Glomerular endothelial cell (primary cell): ENCODE measurements at places on chromosomes 16 and 17.

DNA sequence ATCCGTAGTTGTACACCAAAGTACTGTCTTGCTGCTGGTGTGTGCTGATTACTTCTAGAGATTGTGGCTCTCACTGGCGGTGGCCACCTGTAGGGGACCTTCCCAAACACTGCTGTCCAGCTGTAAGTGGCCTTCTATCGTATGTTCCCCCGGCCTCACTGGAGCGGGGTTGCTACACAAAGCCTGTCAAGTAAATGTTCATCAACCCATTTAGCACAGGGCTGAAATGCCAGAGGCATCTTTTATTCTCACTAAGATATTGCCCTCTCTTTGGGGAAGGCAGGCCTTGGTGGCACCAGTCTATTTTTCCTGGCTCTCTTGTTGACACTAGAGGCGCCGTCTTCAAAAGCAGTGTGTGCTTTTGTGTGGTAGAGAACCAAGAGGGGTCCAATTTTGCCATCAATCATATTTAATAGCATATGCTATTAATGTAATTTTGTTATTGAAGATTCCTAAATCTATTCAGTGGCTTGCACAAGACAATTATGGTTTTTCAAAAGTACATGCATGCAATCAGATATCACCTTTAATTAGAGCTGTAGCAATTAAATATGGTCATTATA is 514.4 kb upstream of the SALL1 start:
- no peak for DNase-seq

GRCh38 chr16:6852643-6853225 is 479.9 kb upstream of the RBFOX1 start:
- DNase-seq = no peak

DNA sequence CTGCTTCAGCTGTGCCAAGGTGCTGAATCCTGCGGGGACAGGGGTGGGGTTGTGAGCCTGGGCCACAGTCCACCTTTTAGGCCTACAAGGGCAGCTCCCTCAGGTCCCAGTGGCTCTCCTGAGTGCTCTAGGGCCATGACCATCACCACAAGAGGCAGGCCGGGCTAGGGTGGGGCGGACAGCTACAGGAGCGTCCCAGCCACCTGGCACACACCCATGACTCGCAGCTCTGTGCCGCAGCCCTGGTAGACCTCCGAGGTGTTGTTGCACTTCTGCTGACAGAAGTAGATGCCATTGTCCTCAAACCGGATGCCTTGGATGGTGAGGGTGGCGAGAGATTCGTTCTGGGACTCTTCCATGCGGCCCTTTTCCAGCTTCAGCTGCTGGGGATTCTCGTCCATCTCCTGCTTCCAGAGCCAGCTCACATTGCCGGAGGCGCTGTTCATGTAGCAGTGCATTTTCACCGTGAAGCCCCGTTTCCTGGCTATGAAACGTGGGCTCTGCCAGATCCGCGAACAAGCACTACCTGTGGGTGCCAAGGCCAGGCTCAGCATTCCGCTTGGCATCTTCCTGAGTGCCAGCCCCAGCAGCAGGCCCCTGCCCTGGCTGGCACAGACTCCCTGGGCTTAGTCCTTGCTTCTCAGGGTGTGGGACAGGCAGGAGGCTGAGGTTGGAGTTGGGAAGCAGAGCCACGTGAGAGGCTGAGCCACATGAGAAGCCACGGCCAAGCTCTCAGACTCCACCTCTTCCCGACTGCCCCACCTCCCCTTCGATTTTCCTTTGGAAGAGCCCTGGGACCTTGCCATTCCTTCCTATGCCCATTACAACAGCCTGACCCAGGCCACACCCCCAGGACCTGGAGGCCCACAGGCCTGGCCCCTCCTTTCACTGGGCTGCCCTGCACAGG is 2.0 kb downstream of the CD79B start:
- no peak for DNase-seq

- DNase-seq = no peak
Observed at GRCh38 chr16:1173788-1174451, 21.0 kb downstream of the CACNA1H start.

DNA sequence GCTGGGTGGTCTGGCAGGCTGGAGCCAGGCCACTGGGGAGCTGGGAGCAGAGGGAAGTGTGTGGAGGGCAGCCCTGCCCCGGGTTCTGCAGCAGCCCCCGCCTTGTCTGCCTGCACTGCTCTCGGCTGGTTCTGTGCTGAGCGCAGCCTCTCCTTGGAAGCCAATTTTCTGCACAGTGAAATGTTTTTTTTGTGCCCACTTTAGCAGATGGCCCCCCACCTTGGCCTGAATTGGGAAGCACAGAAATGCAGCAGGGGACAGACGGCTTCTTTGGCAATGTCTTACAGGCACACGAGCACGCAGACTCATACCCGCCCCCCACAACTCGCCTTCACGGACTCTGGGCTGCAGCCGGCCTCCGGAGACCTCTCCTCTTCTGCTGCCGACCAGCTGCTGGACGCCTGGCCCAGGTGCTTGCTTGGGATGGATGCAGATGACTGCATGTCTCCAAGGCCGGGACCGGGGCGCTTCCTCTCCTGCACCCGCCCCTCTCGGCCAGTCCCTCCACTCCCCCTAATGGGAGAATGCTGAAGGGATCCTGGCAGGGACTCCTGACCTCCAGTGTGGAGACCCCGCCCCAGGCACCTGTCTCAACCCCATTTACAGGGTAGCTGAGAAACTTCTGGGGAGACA is 14.8 kb downstream of the NPTX1 start:
- no peak for DNase-seq

DNA sequence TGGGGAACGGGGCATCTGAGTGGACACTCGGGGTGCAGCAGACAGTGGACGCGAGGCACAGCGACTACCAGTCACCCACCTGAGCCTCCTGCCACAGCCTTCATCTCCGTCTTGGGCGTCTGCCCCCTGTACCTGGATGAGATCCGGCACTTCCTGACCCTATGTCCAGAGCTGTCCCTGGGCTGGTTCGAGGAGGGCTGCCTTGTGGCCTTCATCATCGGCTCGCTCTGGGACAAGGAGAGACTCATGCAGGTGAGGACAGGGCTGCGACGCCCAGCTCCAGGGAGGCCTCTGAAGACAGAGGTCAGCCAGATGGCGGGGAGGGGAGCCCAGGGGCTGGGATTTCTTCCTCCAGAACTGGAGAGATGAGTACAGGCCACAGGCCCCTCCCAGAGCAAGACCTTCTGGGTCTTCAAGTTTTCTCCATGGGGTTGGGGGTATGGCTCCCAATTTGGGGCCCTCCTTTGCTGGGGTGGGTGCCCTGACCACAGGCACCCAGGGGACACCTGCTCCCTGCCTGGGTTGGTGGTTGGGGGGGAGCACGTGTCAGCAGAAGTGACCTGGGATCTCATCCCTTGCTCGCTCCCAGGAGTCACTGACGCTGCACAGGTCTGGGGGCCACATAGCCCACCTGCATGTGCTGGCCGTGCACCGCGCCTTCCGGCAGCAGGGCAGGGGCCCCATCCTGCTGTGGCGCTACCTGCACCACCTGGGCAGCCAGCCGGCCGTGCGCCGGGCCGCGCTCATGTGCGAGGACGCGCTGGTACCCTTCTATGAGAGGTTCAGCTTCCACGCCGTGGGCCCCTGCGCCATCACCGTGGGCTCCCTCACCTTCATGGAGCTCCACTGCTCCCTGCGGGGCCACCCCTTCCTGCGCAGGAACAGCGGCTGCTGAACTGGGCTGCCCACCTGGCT is 1.9 kb downstream of the AANAT start:
- no peak for DNase-seq

DNA sequence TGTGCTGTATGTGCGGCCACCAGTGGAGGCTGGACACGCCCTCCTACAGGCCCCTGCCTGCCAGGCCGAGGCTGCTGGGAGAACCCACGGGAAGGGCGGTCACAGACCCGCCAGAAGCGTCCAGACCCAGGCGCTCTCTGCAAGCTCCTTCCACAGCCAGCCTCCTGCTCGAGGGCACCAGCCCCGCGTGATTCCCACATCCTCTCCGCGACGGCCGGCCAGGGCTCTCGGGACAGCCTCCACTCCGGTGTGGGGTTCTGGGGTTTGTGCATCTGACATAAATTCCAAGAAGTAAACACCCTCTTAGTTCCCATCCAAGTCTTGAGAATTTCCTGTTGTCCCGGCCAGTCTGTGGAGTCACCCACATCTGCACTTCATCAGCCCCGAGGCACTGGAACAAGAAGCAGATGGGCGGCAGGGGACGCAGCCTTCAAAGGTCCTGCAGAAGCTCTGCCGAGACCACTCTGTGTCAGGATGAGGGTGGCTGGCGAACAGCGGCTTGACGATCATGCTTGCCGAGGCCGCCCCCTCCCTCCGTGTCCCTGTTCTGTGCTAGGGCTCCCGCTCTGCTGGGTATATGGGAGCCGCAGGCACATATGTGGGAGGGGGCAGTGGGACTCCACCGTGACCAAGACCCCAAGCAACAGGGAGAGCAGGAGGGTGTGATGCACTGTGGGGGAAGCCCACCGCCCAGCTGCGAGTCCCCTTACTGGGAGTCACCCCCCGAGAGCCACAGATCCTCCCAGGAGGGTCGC is 2.4 kb upstream of the TMEM204 start:
- DNase-seq = no peak

- no peak for DNase-seq
Observed at GRCh38 chr16:59242556-59242955, 508.4 kb upstream of the GOT2 start.

DNA sequence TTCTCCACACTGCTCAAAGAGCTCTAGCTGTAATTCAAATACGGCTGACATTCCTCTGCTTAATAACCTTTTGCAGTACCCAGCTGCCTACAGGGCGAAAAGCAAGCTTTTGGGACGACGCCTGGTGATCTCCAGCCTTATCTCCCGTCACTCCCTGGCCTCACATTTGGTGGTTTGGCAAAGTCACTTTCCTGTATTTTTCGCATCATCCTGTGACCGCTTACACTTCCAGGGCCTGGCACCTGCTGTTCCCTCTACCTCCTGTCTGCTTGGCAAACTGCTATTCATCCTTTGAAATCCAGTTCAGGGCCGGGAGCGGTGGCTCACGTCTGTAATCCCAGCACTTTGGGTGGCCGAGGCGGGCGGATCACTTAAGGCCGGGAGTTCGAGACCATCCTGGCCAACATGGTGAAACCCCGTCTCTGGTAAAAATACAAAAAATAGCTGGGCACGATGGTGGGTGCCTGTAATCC is 2.7 kb upstream of the BHLHA9 start:
- DNase-seq = no peak

- no peak for DNase-seq
Observed at GRCh38 chr17:62704381-62704971, 77.0 kb downstream of the MRC2 start.

DNA sequence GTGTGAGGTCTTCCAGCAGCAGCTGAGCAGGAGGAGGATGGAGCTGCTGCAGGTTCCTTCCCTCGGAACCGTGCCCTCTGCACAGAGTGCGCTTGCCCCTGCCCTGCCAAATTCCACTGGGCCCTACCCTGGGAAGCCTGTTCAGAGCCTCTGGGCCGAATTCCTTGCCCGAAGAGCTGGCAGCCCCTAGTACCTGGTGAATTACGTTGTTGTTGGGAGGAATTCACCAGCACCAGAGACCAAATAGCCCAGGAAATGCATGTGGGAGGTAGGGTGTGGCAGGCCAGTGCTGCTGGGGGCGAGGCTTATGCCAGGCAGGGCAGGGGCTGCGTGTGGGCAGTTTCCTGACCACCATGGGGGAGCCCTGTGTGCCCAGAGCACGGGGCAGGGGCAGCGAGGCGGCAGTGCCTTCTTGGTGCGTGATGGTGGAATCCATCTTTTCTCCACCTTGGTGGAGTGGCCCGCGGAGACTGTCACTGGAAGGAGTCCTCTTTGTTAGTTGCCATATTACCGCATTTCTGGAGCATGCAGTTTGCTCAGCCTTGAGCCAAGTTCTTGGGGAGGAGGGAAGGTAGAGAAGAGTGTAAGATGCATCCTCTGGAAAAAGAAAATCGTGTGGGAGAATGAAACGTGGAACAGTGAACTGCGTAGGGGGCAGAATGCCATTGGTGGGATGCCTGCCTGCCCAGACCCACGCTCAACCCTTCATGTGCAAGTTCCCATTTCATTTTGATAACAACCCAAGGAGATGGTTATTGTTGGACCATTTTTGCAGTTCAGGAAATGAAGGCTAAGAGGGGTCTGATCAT is 2.3 kb downstream of the MRC2 start:
- DNase-seq = no peak

DNA sequence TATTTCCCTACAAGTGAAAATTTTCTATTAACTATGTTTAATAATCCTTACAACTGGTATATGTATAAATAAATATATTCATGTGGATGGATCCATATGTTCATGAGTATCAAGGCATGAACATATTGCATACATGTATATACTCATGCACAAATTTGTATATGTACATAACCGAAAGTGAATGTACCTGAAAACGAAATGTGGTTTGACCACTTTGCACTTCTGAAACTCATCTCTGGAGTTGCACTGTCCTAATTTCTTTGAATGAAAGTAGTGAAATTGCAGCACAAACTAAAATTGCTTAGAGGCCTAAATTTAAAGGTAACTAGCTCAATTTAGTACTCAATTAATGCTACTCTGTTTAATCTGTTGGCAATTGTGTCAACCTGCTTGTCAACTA is 27.4 kb upstream of the GNAO1 start:
- no peak for DNase-seq

GRCh38 chr17:59154292-59154720 is 680 bp downstream of the SKA2 start:
- no peak for DNase-seq

GRCh38 chr17:81345228-81346089 is 49.8 kb upstream of the BAHCC1 start:
- DNase-seq = no peak

- no peak for DNase-seq
Observed at GRCh38 chr17:82028246-82028645, 3.2 kb upstream of the RAC3 start.

GRCh38 chr16:89279666-89280481 is 62.4 kb downstream of the ZNF778 start:
- DNase-seq = no peak

DNA sequence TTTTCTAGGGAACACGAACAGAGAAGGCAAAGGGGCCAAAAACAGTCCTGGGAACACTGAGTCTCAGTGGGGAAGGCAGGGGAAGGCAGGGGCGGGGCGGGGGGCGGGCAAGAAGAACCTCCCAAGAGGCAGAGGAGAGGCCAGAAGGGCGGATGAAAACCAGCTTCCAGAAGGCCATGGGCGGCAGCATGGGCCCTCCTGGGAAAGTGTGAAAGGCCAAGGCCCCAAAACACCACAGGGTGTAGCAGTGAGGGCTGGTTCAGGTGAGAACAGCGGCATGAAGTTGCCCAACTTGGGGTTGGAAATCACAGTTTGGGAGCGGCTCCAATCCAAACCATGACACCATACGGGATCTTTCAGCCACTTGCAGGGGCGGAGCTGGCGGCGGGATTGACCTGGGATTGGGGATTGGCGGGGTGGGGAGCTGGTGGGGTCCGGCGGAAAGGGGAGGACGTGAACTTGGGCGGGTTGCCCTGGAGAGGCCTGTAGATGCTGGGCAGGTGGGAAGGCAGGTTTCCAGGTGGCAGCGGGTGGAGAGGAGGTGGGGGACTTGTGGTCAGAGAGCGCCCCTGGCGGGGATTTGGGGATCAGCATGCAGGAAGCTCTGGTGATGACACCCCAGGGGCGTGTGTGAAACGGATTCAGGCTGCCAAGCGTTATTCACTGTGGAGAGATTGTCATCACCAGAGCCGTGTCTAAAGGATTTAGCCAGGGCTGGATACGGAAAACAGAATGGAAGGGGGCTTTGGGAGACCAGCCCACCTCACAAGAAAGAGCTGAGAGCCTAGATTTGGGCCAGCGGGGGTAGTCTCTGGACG is 80.9 kb downstream of the ARHGAP23 start:
- DNase-seq = no peak

- DNase-seq = no peak
Observed at GRCh38 chr16:72721981-72722380, 325.9 kb downstream of the ZFHX3 start.
